C1 segment of cervical spinal cord (tissue), 14 donors: ENCODE measurements at places on chromosomes 11 and 22.

- no peak for DNase-seq
Measured at GRCh38 chr22:41544671-41545476, 604 bp upstream of the POLR3H start.

- no peak for DNase-seq
Measured at GRCh38 chr22:31578171-31578570, 81.8 kb downstream of the SFI1 start.

DNA sequence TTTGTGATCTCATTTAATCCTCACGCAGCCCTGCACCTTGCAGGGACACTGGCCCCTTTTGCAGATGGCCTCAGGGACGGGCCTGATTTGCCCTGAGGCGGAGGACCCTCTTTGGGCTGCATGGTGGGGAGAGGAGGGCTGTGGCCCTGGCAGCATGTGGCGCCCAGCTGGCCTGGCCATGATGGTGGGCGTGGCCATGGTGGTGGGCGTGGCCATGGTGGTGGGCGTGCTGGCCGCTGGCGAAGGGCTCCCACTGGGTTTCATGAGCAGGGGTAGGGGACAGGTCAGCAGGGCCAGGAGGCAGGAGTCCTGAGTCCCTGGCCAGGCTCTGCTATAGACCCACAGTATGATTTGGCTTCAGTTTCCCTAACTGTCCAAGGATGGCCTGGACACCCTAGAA, 13.1 kb downstream of the WNT11 start:
- no peak for DNase-seq

GRCh38 chr22:50456026-50456425, 18.8 kb downstream of the SBF1 start:
- DNase-seq = no peak

DNA sequence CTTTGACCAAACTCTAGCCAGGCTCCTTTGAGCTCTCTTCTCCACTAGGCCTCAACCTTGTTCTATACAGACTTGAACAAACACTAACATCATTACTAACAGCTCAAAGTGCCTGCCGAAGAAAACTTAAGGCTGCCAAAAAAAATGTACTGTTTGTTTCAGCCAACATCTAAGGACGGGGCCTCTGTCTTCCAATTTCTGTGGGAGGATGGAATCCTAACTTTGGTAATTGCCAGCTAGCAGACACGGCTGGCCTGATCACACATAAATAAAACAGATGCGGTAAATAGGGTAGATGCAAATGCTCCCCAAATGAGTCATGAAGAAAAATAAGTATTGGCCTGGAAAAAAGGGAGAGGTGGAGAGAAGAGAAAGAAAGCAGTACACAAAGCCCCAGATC, 394.3 kb downstream of the TMEM135 start:
- DNase-seq = no peak

- DNase-seq = no peak
Measured at GRCh38 chr11:6438979-6439571, 1.7 kb downstream of the HPX start.

DNA sequence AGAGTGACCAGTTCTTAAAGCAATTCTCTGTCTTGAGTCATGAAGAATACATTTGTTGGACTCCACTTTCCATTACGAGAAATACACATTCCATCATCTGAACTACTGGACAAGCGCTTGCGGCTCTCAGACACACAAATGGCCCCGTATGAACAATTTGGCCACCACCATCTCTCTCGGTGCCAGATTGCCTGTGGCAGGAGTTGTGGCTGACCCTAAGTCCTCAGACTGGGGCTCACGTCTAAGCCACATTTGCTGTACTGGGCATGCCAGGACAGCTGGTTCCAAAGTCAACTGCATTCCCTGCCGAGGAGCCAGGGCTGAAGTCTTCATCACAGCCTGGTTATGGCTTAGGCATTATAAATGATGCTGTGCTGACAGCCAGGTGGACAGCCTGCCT, 227.5 kb downstream of the MIAT start:
- DNase-seq = no peak

- DNase-seq = no peak
Measured at GRCh38 chr22:26463101-26463661, 20.4 kb downstream of the HPS4 start.

GRCh38 chr11:10558288-10558687, 10.2 kb downstream of the LYVE1 start:
- DNase-seq = no peak

DNA sequence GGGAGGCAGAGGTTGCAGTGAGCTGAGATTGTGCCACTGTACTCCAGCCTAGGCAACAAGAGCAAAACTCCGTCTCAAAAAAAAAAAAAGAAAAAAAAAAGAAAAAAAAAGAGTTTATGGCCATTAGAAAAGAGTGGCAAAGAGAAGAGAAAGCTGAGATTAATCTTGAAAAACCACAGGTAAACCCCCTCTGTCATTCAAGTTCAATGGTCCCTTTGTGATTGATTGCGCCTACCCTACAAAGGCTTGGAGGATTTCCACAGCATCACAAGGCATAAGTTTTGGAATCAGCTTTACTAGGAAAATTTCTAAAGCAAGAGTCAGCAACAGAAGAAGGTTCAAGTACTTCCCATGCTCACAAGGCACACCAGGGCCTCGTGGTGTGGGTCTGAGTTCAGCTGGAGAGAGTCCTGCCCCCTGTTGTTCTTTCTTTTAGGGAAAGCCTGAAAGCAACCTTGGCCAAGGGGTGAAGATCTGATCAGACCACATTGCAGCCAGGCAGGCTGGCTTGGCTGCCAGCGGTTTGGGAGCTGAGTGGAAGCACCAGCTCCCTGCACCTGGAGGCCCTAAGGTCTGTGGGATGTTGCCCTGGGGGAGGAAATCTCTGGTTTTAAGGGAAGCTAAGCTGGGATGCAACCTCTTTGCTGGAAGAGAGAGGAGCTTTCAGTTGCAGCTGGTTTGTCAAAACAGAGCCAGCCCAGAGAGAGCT, 41.8 kb downstream of the SLN start:
- DNase-seq = no peak

DNA sequence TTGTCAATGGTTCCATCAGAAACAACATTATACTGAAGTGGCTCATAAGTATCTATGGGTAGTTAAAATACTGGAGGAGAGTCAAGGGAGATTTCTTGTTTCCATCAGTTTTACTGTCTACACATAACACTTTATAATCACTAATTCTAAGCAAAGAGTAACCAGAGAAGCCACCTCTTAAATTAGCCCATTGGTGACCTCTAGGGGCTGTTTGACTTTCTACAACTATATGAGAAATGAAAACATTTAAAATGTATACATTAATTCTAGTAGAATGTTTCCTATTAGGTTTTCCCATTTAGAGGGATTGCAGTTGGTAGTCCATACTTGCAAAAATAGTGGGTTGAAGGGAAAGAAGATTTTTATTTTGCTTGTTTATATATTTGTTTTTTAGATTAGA, 504.3 kb downstream of the FAM181B start:
- DNase-seq = no peak

GRCh38 chr11:81647374-81647773, 1086.3 kb downstream of the FAM181B start:
- DNase-seq = no peak

DNA sequence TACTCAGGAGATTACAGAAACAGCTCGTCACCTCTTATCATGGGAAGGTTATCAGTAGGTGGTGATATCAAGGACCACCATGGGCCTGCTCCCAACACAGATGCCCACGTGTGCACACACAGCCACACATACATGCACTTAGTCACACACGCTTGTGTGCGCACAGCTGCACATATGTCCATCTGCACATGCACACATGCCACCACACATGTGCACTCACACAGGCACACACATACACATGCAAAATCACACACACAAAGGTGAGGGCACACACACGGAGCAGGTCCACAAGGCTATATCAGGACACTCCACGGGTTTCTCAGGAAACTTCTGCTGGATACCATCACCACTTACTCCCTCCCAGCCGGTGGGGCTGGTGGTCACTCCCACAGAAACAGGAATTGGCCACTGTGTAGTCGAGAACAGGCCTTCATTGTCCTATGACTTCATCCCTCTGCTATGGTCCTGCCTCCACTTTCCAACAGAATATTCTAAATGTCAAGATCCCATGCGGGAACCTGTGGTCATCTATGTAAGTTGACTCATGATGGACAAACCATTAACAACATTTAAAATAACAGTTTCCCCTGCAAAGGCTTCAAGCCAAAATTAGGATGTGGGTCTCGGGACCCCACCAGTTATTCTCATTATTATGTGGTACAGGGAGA, 2.2 kb downstream of the C11orf24 start:
- no peak for DNase-seq

GRCh38 chr22:20126284-20127029, 5.1 kb upstream of the ZDHHC8 start:
- no peak for DNase-seq

- peak; percentile 80 for DNase-seq
Measured at GRCh38 chr11:116312570-116313391, 460.0 kb downstream of the BUD13 start.

DNA sequence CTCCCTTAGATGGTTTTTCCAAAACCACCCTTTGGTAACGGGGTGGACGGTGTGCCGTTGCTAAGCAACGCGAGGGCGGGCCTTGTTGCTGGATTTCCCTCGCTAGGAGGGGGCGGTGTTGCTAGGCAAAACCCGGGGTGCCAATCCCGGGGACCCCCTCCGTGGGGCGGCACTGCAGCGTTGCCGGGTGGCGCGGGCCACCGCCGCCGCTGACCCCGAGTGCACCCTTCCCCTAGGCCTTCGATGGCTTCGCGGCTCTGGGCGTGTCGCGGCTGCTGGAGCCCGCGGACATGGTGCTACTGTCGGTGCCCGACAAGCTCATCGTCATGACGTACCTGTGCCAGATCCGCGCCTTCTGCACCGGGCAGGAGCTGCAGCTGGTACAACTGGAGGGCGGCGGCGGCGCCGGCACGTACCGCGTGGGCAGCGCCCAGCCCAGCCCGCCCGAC, 8.9 kb downstream of the EHBP1L1 start:
- no peak for DNase-seq

DNA sequence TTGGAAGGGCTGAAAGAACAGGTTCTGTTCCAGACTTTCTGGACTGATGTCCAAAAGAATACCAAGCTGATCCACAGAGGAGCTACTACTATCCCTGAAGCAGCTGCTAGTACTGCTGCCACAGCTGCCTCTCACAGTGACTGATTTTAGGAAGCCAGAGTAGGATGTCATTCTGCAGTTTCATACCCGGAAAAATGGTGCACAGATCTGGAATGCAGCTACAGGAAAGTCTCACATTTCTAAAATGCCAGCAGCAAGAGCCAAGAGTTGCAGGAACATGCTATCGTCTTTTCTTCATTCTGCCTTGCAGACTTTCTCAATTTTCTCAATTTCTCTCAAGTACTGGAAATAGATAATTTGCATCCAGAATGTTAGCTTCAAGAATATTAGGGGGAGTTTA, 19.4 kb upstream of the CCDC179 start:
- no peak for DNase-seq
